ENCODE measurements at places on chromosomes 6 and 20. TPM values are rescaled to one million over a fixed set of nuclear protein-coding genes. Genes with fewer than 3 reads are reported as not detected.

The ZNF311 gene
- total RNA-seq, result 5.1 TPM

The MMS22L gene
- total RNA-seq, result 9.1 TPM

The ETV7 gene
- not detected for total RNA-seq

The MEP1A gene
- not detected for total RNA-seq

The DEFB126 gene
- not detected for total RNA-seq

The FRMD1 gene
- total RNA-seq, result not detected

The TMEM151B gene
- total RNA-seq, result 51.3 TPM

Data from glutamatergic neuron (in vitro differentiated cells).